ENCODE measurements at places on chromosomes 4 and X.

- no peak for DNase-seq
These were observed 304.0 kb upstream of the BMP3 start for GRCh38 chr4:80726471-80726870.

- DNase-seq: no peak
These were observed 24.1 kb downstream of the SH3KBP1 start for GRCh38 chrX:19863212-19863856.

DNA sequence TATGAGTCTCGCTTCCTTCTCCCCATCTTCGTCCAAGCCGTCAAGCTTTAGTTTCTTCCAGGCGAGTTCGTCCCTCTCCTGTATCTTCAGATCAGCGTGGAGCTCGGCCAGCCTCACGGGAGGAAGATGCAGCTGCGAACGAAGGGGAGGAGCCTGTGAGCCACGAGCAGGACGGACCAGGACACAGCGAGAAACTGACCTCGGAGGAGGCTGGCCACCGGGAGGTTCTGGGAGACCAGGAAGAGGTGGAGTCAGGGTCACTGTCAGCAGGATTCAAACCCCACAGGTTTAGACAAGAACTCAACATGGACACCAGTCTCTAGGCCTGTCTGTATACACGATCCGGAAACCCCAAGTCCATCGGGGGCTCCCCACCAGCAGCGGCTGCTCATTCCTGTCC is 7.3 kb downstream of the LRPAP1 start:
- DNase-seq: no peak

DNA sequence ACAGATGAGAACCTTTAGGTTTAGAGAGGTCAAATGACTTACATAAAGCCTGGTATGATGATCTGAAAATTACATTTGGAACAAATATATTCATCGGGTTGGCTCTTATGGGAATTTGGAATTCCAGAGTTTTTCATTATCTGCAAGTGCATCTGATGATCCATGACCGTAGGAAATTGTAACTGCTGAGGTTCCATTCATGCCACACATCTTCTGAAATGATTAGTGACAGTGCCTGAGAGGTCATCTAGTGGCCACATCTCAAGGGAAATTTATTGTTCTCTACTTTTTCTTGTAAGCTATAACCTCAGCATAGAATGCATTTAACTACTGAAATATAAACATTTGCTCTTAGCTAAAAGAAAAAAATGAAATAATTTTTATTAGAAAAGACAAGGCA is 105.8 kb upstream of the NWD2 start:
- no peak for DNase-seq

GRCh38 chrX:17535229-17535628 is 160.2 kb downstream of the NHS start:
- peak; percentile 62 for DNase-seq

- no peak for DNase-seq
These were observed 52.5 kb upstream of the PITX2 start for GRCh38 chr4:110675426-110675825.

DNA sequence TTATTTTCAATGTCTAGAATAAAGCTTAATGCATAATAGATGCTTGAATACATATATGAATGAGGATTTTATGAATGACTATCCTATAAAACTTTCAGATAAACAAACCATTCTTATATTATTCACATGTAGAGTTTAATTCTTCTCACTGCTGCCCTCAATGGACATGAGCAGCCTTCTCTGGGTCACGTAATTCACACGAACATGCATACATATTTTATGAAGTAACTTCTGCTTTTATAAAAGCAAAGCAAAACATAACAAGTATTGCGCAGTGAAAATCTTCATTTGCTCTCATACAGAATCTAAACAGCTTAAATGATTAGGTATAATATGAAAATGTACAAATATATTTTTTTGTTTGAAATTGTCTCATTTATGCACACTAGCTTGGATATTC is 116.7 kb downstream of the TMA16 start:
- DNase-seq: no peak

GRCh38 chrX:154731881-154732280 is 19.0 kb downstream of the GAB3 start:
- no peak for DNase-seq

- DNase-seq: no peak
These were observed 577.4 kb upstream of the FTHL17 start for GRCh38 chrX:31649201-31649600.

- DNase-seq: no peak
These were observed 15.7 kb downstream of the PRKX start for GRCh38 chrX:3697701-3698279.

DNA sequence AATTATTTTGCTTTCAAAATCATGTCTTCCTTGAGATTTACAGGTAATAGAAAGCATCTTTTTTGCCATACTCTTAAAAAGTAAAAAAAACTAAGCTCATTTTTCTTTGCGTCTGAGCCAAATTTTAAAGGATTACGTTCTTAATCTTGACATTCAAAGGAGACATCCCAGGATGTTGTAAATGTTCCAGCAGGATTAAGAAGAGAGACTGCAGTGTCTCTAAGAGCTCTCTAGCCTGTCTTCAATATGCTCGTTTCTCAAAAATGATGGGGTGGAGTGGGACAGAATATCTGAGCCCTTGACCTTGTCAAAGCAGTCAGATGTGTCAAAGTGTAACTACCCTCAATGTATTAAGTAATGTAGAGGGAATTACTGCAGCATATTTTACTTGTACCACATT is 363.3 kb downstream of the PCDH7 start:
- DNase-seq: no peak

- no peak for DNase-seq
These were observed 30.4 kb downstream of the FNIP2 start for GRCh38 chr4:158799013-158799770.

- no peak for DNase-seq
These were observed 54.2 kb downstream of the MOSPD2 start for GRCh38 chrX:14927401-14927800.

GRCh38 chrX:84216406-84216805 is 28.4 kb upstream of the RPS6KA6 start:
- no peak for DNase-seq

- no peak for DNase-seq
These were observed 201.0 kb upstream of the STK26 start for GRCh38 chrX:131821945-131822622.
